HL-60 (cell line): ENCODE measurements at places on chromosomes 2 and 18.

- DNase-seq: no peak
These were observed 28.3 kb downstream of the ANXA4 start for GRCh38 chr2:69770193-69770702.

GRCh38 chr2:127528487-127528886, 2.2 kb upstream of the IWS1 start:
- no peak for DNase-seq

GRCh38 chr2:54673501-54673998, 49.9 kb upstream of the EML6 start:
- no peak for DNase-seq

DNA sequence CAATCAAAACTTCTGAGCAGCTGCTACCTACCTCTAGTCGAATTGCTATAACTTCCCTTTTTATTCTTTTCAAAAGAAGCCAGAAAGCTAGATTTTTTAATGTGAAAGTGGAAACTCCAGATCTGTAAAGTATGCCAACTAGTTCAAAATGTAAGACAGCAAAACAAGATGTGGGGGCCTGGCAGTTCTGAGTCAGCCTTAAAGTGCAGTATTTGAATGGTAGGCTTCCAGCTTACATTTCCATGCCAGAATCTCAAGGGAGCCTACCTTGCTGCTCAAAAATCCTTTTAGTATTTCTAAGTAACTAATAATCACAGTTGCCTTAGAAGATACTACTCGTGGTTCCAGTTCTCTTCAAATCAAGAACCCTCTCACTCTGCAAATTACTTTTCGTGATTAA, 1288.7 kb downstream of the LRP1B start:
- DNase-seq: no peak

GRCh38 chr2:23312996-23313606, 71.9 kb upstream of the KLHL29 start:
- DNase-seq: no peak

- DNase-seq: no peak
These were observed 75.9 kb downstream of the TTN start for GRCh38 chr2:178731300-178731699.

GRCh38 chr18:63000839-63001238, 285.5 kb downstream of the PHLPP1 start:
- no peak for DNase-seq

- DNase-seq: no peak
These were observed 67.8 kb upstream of the EPAS1 start for GRCh38 chr2:46229134-46230063.

- DNase-seq: no peak
These were observed 68.2 kb downstream of the DCDC2C start for GRCh38 chr2:3771576-3771975.

DNA sequence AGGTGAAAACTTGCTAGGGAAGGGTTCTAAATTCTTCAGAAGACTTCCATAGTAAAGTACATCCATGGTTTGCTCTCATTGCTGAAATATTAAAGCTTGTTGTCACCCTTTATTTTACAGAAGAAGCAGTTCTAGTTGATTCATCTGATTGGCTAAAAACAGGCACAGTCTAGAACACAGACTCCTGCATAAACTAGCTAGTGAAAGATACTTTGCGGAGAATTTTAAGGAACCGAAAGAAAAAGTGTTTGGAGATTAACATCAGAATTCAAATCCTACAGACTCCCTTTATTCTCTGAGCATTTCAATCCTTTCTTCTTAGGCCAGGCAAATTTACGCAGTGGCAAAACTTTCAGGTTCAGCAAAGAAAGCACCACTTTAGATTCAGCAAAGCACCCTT, 1076.5 kb upstream of the ZEB2 start:
- DNase-seq: no peak

DNA sequence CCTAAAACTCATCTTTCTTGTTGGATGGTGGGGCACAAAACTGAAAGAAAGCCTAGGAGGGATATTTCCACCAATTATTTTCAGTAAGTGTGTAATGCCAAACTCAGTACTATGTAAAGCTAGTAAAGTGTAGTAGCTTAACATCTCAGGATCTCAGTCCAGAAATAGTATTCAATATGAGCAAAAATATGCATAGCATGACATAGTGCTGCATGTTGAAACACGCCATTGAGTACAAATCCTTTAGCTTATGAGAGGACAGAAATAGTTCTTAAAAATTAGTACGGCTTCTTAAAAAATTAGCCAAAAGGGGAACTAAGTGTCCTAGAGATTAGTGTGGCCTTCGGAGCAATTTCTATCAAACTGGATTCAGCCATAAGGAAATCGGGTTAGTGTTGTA, 21.7 kb upstream of the ATL2 start:
- no peak for DNase-seq

- DNase-seq: no peak
These were observed 10.1 kb downstream of the SP9 start for GRCh38 chr2:174344716-174345461.

GRCh38 chr2:88853403-88853790, 161.9 kb downstream of the RPIA start:
- no peak for DNase-seq

GRCh38 chr2:162382278-162382677, 38.3 kb downstream of the GCA start:
- no peak for DNase-seq

DNA sequence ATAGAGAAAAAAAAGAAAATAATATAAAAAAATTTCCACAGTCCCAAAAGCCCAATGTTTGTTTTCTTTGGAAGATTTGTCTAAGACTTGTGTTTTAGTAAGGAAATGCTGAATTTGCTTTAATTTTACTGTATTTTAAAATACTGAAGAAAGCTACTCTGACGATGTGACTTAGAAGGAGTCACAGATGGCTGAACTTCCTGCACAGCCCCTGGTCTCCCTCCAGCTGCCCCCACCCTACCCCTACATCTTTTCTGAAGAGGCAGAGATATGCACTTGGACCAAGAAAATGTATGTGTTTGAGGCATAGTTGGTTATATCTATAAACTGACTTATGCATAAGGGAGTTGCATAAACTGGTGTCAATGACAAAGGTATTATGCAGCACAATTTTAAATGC, 172.3 kb downstream of the CDH2 start:
- DNase-seq: no peak

GRCh38 chr18:50042611-50043010, 152.3 kb downstream of the MYO5B start:
- DNase-seq: no peak

DNA sequence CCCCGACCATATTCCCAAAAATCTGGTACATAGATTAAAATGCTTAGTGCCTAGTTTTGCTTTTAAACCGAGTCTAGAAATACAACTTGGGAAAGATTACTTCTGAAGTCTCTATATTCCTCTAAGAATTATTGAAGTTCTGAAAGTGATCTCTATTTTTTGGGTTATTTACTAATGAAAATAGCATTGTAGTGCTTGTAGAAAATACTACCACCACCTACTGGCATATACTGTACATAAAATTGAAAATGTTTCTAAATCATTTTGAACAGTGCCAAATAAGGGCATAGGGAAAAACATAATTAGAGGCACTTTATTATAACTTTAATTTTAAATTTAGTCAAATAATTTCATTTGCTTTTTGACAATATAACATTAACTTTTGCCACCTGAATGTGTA, 1399.6 kb upstream of the ZEB2 start:
- DNase-seq: no peak

DNA sequence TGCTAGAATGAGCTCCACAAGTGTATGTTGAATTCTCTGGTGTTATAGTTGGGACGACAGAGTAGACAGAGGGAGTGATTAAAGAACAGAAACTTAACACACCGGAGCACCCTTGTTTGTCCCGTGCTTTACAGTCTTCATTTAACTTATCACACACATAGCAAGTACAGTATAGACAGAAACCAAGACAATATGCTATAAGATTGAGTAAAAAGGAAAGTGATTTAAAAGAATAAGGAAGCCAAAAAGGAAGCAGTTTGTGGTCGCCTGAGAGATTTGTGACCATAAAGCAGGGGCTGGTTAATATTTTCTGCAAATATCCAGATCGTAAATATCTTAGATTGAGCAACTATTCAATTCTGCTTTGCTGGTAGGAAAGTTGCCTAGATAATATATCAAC, 1128.4 kb downstream of the TSN start:
- no peak for DNase-seq

DNA sequence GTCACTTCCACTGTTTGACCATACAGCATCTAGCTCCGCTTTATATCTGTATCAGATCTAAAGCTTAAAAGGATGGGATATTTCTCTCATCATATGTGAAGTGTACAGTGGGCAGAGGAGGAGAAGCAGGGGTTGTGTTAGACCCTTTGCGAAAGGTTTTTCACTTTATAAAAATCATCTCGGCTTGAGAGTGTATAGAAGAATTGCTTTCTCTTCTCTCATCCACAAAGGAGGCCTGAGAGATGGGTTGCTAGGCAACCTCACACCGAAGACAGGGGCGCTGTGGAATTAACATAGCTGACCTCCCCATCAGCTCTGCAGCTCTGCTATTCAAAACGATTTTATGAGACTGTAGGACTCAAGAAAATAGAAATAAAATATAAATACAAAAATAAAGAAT, 70.2 kb upstream of the GALNT3 start:
- no peak for DNase-seq

GRCh38 chr2:100272841-100273329, 49.4 kb downstream of the LONRF2 start:
- DNase-seq: no peak

DNA sequence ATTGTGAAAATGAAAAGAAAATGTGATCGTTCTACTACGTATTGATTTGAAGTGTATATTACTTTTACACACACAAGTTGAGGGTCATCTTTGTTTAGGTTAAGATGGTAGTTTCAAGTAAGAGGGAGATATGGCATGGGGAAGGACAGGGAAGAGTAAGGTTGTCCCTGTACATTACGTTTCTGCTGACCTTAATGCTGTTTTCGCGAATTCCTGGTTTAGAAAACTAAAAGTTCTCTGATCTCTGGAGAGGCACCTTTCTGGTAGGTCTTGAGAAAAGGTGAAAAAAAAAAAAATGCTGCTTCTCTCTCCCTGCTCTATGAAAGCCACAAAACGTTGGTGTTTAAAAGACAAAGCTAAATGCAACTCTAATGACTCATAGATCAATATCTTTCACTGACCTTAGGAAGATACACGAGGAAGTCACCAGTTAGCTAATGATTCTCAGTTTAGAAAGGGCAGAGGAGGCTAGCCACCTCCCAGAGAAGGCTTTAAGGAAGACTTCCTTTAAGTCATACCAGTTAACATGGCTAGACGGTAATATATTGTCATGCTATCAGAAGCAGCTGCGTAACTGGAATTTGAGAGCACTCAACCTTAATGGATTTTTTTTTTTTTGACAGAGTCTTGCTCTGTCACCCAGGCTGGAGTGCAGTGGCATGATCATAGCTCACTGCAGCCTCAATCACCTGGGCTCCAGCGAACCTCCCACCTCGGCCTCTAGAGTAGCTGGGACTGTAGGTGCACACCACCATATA, 13.2 kb downstream of the TXNDC2 start:
- DNase-seq: peak; percentile 38

GRCh38 chr2:103009871-103010270, 248.0 kb downstream of the TMEM182 start:
- DNase-seq: no peak

GRCh38 chr2:95376311-95377215, 25.9 kb upstream of the FAHD2A start:
- no peak for DNase-seq

DNA sequence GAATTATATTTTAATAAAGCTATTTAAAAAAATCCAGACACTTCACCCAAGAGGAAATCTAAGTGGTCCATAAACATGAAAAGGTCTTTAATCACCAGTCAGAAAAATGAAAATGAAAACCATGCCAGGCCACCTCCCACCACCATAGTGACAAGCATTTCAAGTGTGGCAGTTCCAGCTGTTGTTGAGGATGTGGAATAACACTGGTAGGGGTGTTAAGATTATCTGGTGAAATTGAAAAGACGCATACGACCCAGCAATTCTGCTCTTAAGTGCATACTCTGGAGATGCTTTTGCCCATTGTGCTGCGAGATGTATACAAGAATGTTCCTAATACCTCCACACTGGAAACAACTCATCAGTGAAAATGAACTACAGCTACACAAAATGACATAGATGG, 82.2 kb downstream of the MSH2 start:
- DNase-seq: no peak

GRCh38 chr18:55487997-55488396, 100.0 kb downstream of the TCF4 start:
- no peak for DNase-seq

- no peak for DNase-seq
These were observed 289.2 kb upstream of the KYNU start for GRCh38 chr2:142588269-142588668.

GRCh38 chr2:96073170-96073775, 38.6 kb upstream of the GPAT2 start:
- no peak for DNase-seq

- DNase-seq: no peak
These were observed 822 bp downstream of the SLC35F6 start for GRCh38 chr2:26764906-26765305.

DNA sequence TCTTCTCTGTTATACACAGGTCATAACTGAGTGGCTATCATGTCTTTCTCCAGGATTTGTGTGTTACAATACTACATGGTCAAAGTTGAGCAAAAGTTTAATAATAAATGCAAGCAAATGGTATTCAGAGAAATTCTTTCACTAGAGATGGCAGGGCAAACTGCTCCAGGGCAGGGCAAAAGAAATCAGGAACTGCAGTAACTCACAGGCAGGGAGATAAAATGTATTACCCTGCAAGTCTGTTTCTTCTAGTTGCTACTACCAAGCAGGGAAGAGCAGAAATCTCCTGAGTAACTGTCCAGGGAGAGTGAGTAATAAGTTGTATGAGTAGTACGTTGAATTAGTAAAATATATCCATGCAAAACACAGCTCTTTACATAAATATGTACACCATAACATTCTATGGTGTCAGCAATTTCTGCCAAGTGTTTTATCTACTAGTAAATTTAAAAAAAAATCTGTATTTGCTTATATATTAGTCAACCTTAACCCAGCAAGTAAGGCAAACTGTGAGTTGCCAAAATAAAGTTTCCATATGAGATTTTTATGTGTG, 404.1 kb downstream of the ZEB2 start:
- DNase-seq: no peak

DNA sequence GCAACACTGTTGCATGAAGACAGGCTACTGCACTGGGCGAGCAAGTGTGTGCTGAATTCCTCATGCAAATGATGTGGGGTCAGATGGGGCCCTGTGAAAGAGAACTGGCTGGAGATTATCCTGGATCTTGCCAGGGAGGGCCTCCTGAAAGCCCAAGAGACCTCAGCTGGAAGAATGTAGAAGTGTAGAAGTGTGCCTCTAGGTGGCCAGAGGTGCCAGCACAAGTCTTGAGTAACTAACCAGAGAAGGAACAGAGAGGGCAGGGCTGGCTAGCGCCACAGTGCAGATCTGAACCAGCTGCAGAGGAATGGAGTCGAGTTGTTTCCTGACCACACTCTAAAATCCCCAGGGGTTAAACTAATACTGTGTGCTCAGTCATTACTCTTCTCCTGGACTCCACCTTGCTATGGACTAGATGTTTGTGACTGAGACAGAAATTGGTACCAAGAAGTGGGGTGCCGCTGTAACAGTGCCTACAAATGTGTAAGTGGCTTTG, 399.3 kb downstream of the LRATD1 start:
- DNase-seq: peak; percentile 65
